ENCODE measurements at places on chromosomes 4 and X.

DNA sequence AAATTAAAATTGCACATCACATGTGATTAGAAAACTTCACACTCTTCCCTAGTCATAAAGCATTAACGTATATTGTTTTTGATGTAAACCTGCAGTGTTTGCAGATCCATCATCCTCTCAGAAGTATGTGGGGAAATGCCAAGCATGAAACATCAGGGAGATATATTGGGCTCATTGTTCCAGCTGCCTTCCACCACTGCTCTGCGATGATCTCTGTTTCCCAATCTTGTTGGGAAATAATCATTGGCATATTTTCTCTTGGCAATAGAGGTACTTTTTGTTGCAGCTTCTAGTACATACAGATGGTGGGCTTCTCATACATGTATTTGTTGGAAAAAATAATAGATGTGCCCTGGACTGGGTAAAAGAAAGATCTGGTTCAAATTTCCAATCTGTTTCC, 466.3 kb upstream of the HS3ST1 start:
- DNase-seq: no peak

DNA sequence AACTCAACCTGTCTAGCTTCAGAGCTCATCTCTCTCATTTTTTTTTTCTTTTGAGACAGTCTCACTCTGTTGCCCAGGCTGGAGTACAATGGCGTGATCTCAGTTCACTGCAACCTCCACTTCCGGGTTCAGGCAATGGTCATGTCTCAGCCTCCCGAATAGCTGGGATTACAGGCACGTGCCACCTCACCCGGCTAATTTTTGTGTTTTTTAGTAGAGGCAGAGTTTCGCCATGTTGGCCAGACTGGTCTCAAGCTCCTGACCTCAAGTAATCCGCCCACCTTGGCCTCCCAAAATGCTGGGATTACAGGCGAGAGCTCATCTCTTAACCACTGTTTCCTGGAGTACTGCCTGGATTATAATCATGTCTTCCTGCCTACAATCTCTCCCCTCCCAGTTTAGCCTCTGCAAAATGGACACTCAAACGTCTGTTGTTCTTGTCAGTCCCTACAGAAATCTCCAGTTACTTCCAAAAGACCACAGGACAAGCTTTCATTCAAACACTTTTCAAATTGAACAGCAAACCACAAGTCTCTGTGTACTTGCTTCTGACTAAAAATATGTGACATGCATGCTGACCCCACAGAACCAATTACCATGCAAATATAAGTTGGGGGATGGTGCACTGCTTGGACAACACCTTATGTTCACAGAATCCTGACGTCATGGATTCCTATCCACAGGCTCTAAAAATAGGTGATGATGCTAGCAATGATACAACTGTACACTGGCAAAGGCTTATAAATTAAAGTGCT, 137.2 kb downstream of the SH3KBP1 start:
- DNase-seq: no peak

- no peak for DNase-seq
Observed at GRCh38 chrX:47145395-47146120, 537 bp downstream of the RBM10 start.

GRCh38 chr4:174222266-174222872, 61.1 kb downstream of the FBXO8 start:
- DNase-seq: no peak

GRCh38 chr4:185352741-185353140, 43.0 kb downstream of the LRP2BP start:
- no peak for DNase-seq

- DNase-seq: no peak
Observed at GRCh38 chr4:86942185-86942666, 7.4 kb downstream of the AFF1 start.

DNA sequence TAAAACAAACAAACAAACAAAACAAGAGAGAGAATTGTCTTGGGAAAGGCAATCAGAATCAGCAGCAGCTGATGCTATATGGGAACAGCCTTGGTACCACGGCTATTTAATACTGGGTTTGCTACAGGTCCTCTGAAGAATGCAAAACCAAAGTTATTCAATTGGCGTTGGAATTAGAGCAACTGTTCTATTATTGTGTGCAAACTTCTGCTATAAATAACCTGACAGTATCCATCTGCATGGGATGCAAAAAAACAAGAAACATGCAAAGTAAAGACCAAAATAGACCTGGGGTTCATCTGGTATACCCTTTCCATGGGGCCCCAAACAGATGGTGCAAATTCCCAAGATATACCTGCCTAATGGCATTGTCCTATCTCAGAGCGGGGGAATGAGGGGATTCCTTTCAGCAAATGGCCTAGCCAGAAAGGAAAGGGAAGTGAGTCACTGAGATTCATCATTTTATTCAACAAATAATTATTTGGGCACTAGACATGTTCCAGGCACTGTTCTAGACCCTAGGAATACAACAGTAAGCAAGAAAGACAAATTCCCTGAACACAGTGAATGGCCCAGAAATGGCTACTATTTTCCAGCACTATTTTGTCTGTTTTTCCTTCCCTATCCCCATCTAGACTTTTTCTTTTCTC, 268.9 kb downstream of the FBXW7 start:
- DNase-seq: no peak

- DNase-seq: peak; percentile 46
Observed at GRCh38 chr4:1360423-1361283, 13.6 kb downstream of the UVSSA start.
